Fibroblast of skin of abdomen (primary cell): ENCODE measurements at places on chromosomes 2 and 18.
A peak's percentile ranks its signal among the peaks of the same experiment; 100 is the strongest.

DNA sequence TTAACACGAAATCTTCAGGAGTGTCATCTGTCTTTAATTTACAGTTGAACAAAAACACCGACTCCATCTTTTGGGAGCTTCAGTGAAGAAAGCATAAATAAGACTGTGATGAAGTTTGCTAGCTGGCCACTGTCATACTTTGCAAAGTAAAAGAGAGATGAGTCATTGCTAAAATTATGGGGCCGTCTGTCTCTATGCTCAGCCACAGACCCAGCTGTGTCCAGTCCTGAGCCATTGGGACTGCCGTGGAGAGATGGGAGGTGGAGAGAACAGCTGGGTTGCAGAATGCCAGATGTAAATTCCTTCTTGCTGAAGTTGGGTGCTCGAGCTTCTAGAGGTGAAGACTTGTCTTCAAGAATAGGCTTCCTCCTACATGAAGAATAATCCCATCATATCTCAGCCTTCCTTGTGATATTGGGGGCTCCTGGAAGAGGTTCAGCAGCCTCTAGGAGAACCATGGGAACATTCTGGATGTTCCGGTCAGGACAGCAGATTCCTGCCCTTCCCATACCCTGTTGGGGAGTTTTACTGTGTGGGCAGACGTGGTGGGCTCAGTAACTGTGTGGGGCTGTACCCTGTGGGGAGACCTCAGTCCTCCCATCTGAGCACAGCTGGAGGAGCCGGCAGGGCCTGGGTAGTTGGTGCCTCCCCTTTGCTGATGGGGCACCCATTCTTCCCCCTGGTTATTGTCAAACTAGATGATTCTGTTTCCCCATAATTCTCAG is 71.1 kb downstream of the LDLRAD4 start:
- DNase-seq = peak; percentile 93

GRCh38 chr2:239459606-239460005 is 58.8 kb upstream of the HDAC4 start:
- no peak for DNase-seq

GRCh38 chr2:129189617-129190319 is 789.7 kb upstream of the RAB6C start:
- no peak for DNase-seq

GRCh38 chr2:164142755-164143154 is 406.9 kb upstream of the FIGN start:
- no peak for DNase-seq

DNA sequence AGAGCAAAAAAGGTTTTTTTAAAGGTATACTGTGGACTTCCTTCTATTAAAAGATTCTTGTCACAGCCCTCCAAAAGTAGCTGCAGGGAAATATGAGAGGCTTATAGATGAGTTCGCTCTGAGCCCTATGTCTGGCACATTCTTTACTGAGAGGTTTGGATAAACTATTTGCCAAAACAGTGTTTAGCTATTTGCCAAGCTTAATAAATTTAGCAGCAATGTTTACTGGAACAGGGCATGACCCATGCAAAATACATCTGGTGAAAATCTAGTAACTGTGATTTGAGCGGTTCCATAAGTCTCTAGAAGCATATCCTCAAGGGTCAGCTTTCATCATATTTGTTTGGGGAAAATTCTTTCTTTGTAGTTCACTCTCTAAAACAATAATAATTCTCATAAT is 1696.7 kb upstream of the PIK3C3 start:
- peak; percentile 15 for DNase-seq
